Left forelimb (tissue), 1 donor: ENCODE measurements at places on chromosomes 12 and 14.
A peak's percentile ranks its signal among the peaks of the same experiment; 100 is the strongest.

DNA sequence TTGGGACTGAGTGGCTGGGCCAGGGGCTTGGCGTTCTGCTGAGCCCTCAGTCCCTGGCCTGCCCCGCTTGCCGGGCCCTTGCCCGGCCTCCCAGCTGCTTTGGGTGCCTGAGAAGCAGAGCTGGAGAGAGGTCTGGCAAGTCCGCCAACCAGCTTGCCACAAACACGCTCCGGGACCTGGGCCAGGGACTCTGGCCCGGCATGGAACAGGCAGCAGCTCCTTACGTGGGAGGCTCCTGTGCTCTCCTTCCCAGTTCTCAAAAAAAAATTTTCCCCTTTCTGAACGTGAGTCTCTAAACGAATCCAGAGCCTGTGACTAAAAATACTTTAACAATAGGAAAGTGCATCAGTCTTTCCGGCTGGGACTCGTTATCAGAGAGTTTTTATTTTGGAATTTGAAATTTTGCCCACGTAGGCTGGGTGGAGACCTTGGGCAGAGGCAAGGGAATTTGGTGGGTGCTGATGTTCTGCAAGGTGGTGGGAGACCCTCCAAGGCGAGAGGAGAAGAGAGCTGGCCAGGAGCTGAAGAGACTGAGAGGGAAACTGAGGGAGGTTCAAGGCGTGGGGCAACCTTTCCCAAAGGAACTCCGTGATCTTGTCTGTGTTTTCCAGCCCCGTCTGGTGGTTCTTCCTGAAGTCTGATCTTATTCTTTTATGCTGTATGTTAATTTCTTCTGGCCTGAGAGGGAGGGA lies 6.8 kb upstream of the NR4A1 start:
- peak; percentile 78 for DNase-seq

GRCh38 chr12:132353811-132354210 lies 24.4 kb upstream of the GALNT9 start:
- no peak for DNase-seq

DNA sequence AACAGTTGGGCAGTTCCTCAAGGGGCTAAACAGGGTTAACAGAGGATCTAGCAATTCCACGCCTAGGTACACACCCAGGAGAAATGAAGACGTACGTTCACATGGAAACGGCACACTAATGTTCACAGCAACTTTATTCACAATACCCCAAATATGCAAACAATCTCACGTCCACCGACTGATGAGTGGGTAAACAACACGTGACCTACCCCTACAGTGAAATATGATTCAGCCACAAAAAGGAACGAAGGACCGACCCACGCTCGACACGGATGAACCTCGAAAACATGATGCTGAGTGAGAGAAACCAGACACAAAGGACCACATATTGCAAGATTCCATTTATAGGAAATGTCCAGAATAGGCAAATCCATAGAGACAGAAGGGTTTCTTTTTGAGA lies 112.7 kb downstream of the NCOR2 start:
- no peak for DNase-seq

DNA sequence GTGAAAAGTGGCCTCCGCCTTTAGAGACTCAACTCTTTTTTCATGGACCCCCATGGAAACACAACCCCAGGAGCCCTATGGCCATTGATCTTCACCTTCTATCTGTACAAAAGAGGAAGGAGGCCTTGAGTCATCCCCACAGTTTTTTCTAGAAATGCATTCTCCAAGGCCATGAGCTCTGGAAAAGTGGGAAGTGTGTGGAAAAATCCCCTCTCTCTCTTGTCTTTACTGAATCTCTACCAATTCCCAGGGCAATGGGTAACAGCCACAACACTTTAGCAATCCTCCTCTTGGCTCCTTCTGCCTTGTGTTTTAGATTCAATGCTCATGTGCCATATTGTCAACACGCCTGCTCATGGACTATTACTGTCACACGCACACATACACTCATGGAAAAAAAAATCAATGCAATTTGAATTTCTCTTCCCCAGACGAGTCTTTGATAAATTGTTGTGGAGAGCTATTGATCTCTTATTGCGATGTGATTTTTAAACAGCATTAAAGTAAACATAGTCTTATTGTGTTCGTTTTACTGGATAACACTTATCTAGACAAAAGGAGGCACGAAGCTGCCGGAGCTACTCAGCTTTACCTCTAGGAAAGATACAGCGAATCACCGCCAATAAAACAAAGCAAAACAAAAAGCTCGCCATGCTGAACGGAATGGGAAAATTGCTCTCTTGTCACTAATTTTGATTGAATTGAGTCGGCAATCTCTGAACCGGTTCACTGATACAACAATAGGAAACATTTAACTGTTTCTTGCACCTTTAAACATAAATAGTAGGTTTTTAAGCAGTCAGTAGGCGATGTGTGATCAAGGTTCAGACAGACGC lies 260.3 kb downstream of the VRK1 start:
- DNase-seq: no peak

DNA sequence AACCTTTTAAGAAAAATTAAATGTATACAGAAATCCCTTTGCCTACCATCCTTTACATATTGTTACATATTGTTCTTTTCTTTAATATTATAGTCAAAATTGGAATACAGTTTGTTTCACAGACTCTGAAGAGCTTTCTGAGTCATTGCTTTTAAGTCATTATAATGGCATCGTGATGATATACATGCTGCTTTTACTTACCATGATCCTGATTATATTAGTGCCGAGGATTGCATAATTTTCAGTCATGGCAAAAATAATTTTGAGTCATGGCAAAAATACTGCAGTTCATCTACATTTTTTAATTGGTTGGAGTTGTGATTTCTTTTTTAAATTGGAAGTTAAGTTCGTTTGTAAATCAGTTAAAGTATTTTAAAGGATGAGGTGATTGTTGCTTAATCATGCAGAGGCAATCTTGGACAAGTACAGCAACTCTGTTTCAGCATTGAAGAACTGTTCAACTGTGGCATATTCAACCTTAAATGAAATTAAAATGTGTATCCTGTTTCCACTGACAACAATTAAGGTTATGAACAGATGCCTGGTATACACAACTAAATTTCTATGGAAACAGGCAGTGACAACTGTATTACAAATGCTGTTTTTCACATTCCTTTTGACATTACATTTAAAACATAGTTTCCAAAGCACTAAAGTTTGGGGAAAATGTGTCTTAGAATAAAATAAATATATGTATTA lies 142.3 kb downstream of the PCNX1 start:
- no peak for DNase-seq

DNA sequence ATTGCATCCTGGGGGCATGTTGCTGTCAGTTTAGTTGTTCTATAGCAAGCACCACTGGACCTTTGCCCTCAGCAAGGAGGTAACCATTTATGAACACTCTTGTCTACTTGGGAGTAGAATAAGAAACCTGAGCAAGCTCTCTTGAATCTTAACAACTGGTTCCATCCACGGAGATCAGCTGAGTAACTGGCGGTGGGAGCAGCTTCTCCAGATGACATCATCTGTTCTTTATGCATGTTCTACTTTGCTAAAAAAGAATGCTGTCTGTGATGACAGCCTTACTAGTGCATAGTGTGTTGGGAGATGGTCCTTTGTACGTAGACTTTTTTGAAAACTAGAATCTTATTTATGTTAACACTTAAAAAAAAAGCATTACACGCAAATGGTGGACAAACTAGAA lies 17.7 kb downstream of the SLC4A8 start:
- DNase-seq: no peak

- no peak for DNase-seq
These were observed 43.6 kb upstream of the VASH1 start for GRCh38 chr14:76717508-76718290.

DNA sequence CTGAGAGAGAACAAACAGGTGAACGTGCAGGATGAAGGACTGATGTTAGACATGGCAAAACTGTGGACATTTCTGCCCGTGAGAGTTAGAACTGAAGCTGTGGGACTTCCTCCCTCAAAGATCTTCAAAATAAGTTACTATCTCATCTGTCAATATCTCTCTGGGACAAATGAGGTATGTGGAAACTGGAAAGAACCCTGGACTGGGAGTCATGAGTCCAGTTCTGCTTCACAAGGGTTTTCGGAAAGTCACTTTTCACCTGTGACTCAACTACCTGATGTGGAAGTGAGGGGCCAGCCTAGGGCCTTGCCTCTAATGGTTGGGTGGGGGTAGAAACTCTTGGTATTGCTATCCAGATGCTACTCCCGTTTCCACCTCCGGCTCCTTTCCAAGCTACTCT lies 47.3 kb downstream of the RAB35 start:
- DNase-seq: no peak

DNA sequence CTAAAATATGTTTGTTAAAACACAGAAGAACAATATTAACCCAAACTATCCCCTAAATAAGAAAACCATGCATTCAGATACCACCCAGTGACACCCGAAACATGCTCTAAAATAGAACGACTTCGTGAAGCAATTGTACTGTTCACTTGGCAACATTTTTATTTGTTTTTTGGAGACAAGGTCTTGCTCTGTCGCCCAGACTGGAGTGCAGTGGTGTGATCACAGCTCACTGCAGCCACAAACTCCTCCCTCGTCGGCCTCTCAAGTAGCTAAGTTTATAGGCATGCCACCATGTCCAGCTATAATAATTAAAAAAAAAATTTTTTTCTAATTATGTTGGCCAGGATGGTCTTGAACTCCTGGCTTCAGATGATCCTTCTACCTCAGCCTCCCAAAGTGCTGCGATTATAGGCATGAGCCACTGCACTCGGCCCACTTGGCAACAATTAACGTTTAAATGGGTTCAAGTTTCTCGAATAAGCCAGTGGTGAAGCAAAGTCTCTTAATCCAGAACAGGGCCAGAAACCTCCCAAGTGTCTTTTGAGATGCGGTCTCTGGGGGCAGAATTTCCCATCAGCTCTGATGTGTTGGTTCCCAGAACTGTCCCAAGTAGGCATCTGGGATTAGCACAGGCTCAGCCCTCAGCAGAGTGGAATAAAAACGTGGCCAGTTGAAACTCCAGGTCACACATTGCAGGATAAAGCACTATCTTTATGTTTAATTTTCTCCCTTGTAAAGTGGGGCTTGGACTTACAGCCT lies 74.5 kb downstream of the TMCC3 start:
- DNase-seq: no peak

DNA sequence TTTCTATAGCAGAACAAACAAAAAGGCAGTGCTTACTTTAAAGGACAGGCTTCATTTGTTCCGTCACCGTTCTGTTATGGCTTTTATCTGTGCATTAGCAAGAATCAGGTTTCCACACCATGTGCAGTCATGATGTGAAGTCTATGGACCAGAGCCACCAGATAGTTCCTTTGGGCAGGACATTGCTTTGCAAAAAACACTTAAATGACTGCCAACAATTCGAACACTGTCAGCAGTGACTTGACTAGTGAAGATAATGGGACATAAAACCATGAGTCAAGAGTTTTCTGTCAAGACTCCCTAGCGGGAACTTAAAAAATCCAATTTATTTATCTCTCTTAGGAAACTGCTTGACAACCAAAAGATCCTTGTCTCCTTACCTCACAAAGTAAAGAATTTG lies 80.3 kb downstream of the NKX2-1 start:
- no peak for DNase-seq

- no peak for DNase-seq
These were observed 22.0 kb downstream of the EGLN3 start for GRCh38 chr14:33928895-33929294.

DNA sequence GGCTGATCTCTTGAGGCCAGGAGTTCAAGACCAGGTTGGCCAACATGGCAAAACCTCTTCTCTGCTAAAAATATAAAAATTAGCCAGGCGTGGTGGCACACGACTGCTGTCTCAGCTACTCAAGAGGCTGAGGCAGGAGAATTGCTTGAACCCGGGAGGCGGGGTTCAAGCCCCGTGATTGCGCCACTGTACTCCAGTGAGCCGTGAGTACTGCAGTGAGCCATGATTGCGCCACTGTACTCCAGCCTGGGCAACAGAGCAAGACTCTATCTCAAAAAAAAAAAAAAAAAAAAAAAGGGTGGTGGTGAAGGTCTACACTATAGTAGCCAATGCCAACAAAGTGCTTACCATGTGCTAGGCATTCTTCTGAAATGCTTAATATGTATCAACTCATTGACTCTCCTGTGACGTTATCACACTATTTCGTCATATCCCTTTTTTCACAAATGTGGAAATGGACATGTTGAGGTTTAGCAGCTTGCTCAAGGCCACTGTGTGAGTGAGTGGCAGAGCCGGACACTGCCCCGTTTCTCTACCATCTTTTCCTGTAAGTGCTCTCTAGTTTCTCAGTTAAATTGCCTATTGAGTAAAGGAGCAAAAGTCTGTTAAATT lies 59.6 kb downstream of the GNS start:
- DNase-seq: no peak

GRCh38 chr12:77648716-77649115 lies 182.0 kb upstream of the NAV3 start:
- no peak for DNase-seq

GRCh38 chr12:82523996-82524395 lies 162.7 kb upstream of the TMTC2 start:
- no peak for DNase-seq

DNA sequence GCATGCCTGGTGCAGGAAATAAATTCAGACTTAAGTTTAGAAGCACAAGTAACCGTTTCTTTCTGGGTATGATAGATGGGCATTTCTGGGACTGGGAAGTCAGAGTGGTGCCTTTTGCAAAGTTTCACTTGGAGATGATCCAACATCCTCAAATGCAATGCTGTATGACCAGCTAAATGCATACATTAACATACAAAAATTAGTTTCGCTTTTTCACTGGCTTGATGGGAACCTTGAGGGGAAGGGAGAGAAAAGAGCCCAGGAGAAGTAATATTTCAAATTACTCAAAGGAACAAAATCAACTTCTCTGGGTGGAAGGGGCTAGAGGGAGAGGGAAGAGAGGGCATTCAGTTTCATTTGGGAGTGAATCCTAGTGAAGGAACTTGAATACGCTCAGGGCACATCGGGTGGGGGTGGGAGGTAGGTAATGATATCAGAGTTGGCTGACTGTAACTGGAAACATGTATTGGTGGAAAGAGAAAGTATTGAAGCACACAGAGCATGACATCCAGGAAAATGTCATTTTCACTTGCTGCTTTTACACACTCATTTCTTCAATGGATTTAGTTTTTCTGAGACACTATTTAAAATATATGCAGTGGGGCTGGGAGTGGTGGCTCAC lies 175.5 kb downstream of the PTPRO start:
- no peak for DNase-seq
